ENCODE measurements at places on chromosomes 13 and 19. TPM values are rescaled to one million over a fixed set of nuclear protein-coding genes. Genes with fewer than 3 reads are reported as not detected.

TRPM4 gene
- 75.3 TPM for total RNA-seq

ZNF69 gene
- total RNA-seq: not detected

OR7C1 gene
- not detected for total RNA-seq

PINLYP gene
- 3.4 TPM for total RNA-seq

PSG1 gene
- not detected for total RNA-seq

SIGLECL1 gene
- 2.8 TPM for total RNA-seq

TTC9B gene
- total RNA-seq: 1.1 TPM

ZNF564 gene
- total RNA-seq: 18.8 TPM

TMEM221 gene
- total RNA-seq: 1.4 TPM

GRCh38 chr13:113802761-113803160 lies 43.7 kb downstream of the TMEM255B start:
- no peak for DNase-seq
- peaks cover 6% of the 10 kb centered on the region for H3K27me3 ChIP-seq
- H3K27ac ChIP-seq: no peak overlapping the region
- H3K4me1 ChIP-seq: peaks cover 3% of the 10 kb centered on the region
- peaks cover 18% of the 10 kb centered on the region for H3K36me3 ChIP-seq
- no peak overlapping the region for H3K4me3 ChIP-seq

GRCh38 chr13:112622375-112622774 lies 34.4 kb upstream of the TUBGCP3 start:
- H3K4me3 ChIP-seq: no peak overlapping the region
- no peaks in the 10 kb centered on the region for H3K36me3 ChIP-seq
- H3K4me1 ChIP-seq: peaks cover 2% of the 10 kb centered on the region
- no peak overlapping the region for H3K27ac ChIP-seq

DNA sequence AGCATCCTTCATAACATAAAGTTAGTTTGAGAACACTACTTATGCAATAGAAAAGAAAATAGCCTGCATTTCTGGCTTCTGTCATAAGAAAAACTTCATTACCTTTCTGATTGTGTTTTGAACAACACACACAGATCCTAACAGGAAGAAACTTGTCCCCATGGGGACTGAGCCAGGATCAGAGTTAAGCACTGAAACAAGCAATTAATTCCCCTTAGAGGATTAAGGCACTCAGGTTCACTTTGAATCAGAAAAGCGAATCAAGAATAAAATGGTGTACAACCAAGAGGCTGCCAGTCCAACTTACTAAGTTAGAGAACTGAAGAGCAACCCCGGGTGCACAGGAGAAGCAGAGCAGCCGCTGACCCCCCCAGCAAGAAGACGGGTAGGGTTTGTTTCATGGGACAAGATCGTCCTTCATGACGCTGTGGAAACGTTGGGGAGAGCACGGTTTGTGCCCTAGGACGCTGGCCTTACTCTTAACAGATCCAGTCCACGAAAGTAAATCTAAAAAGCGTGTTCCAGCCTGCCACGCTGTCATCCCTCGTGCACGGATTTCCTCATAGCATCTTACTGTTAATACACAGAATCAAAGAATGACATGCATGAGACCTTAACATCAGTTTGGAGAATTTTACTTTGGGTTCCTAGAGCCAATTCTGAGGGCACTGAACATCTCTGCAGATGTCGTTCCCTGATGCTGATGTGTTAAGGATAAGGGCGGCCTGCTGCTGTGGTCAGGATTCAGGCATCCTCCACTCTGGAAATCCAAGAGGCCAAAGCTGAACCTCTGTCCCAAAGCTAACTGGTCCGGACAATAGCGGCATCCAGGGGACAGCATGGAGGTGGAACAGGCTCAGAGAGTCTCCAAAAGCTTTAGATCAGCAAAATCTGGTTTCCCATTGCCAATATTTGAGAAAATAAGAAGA lies 46.4 kb downstream of the GGACT start:
- peak overlapping the region; percentile 25 for H3K27ac ChIP-seq
- H3K4me1 ChIP-seq: peaks cover 25% of the 10 kb centered on the region
- no peak for DNase-seq
- no peaks in the 10 kb centered on the region for H3K27me3 ChIP-seq

- DNase-seq: no peak
- peaks cover 3% of the 10 kb centered on the region for H3K36me3 ChIP-seq
- H3K4me1 ChIP-seq: peaks cover 23% of the 10 kb centered on the region
- peak overlapping the region; percentile 72 for H3K27ac ChIP-seq
These were observed 16.2 kb downstream of the DPY19L3 start for GRCh38 chr19:32421589-32422361.

DNA sequence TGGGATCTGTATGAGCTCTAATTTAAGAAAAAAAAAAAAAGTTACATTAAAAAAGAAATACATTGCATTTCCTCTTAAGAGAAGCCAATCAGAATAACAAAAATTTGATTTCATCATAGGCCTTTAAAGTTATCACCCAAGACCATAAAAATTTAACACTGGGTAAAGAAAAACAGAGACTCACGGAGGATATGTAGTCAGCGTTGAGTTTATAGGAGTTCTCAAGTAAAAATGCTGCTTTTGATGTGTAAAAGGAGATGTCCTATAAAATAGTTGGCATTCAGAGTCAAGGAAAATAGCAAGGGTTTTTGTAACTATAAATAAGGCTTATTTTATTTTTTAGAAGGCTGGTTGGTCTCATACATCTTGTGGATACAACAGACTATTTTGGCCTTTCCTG lies 191.1 kb downstream of the EFNB2 start:
- H3K27ac ChIP-seq: no peak overlapping the region
- H3K36me3 ChIP-seq: no peaks in the 10 kb centered on the region
- H3K27me3 ChIP-seq: peaks cover 2% of the 10 kb centered on the region
- no peak overlapping the region for H3K4me3 ChIP-seq
- DNase-seq: no peak
- H3K4me1 ChIP-seq: peaks cover 8% of the 10 kb centered on the region

DNA sequence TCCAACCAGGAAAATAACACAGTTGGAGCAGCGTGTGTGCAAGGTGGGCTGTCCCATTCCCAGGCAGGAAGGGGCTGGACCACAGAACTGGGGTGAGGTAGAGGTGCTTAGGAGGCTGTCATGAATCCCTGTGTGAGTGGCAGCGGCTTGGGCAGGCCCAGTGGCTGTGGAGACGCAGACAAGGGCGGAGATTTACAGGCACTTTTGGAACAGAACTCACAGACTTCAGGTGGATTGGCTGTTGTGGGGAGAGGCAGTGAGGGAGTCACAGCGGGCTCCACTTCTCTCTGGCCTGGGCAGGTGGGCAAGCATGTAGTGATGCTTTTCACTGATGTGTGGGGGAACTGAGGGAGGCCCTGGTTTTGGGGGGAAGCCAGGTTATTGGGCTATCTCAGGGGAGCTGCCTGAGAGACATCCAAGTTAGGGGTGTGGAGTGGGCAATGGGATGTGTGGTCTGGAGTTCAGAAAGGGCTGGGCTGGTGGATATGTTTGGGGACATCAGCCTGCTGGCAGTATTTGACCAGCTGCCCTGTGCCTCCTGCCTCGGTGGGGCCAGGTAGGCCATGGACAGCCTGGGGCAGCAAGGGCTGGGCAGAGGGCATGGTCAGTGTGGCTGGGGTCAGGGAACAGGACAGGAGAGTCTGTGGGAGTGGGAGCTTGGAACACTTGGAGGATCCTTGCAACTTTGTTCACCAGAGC lies 27.0 kb upstream of the ZNF492 start:
- H3K4me1 ChIP-seq: no peaks in the 10 kb centered on the region
- no peak for DNase-seq

DNA sequence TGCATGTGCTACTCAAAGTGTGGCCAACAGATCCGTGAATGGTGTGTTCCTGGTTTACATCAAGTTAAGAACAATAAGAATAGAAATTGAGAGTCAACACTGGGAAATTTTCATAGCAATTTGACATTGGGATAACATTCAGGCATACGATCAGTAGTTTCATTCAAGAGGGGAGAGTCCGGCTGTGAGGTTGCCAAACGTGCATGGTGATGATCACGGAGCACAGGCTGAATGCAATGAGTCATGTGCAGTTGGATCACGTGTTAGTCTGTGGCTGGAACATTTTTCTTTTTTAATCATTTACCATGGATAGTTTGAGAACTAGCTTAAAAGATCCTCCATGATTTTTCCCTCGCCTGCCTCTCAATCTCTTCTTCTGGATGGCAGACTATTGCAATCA lies 2.5 kb upstream of the DCT start:
- no peaks in the 10 kb centered on the region for H3K36me3 ChIP-seq
- no peaks in the 10 kb centered on the region for H3K4me1 ChIP-seq
- DNase-seq: no peak
- no peak overlapping the region for H3K27ac ChIP-seq
- no peaks in the 10 kb centered on the region for H3K27me3 ChIP-seq

DNA sequence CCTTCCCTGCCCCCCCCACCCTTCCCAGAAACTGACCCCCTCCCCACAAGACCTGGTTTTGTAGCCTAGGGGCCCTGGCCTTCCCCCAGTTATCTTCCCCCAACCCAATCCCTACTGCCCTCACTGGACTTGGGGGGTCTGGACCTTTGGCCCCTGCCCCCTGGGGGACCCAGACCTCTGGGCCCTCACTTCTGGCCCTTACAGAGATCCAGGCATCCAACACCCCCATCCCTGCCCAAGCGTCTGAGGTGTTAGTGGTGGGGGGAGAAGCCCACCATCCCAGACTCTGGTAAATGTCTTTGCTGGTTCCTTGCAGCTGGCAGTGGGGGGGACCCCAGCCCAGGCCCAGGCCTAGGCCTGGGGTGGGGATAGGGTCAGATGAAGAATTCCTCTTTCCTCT lies 3.5 kb upstream of the ZNF428 start:
- H3K36me3 ChIP-seq: peaks cover 12% of the 10 kb centered on the region
- H3K4me3 ChIP-seq: no peak overlapping the region
- H3K4me1 ChIP-seq: peaks cover 9% of the 10 kb centered on the region
- no peak overlapping the region for H3K27ac ChIP-seq

- H3K36me3 ChIP-seq: no peaks in the 10 kb centered on the region
- H3K27me3 ChIP-seq: peaks cover 10% of the 10 kb centered on the region
- H3K4me1 ChIP-seq: peaks cover 2% of the 10 kb centered on the region
- no peak for DNase-seq
- no peak overlapping the region for H3K27ac ChIP-seq
These were observed 29.2 kb downstream of the PIP5K1C start for GRCh38 chr19:3670796-3671679.

DNA sequence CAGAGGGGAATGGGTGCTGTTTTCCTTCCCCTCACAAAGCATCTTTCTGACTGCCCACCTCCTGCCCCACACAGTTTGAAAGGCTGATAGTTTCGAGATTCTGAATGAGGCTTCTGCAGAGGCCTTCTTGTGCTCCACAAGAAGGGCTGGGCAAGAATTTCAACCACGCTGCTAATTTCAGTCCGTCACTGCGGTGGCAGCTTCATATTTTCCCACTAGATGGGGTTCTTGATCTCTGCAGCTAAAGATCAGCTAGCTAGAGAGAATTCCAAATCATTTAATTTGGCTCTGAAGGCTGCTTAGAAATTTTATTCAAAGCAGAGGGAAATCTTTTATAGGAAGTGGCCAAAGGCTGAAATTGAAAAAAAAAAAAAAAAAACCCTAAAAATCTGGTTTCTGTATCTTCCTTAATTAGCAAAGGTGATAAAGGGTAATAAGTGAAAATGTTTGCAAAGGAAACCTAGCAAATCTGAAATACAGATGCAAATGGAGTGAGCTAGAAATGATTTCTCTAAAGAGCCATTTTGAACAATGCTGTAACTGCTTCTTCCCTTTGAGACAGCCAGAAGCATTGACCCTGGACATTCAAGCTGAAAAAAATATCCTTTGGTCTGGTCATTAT lies 38.0 kb upstream of the C13orf42 start:
- no peaks in the 10 kb centered on the region for H3K36me3 ChIP-seq
- H3K27ac ChIP-seq: no peak overlapping the region
- H3K27me3 ChIP-seq: peaks cover 6% of the 10 kb centered on the region
